ENCODE measurements at places on chromosomes 5 and 9.

GRCh38 chr5:18465833-18466681, 831.8 kb downstream of the TAF11L14 start:
- peak; percentile 85 for DNase-seq

DNA sequence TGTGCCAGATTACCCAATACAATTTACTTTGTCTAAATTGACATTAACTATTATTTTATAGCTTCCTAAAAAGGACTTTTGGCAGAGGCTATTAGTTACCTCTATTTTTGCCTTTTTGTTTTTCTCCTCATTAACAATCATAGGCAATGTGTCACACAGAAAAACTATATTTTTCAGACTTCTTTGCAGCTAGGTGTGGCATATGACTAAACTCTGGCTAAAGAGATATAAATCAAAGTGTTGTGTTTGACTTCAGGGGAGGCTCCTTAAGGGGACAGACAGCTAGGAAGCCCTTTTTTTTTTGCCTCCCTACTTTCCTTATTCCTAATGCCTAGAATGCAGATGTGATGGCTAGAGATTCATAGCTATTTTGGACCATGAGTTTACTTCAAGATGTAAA, 19.7 kb upstream of the GCNT4 start:
- no peak for DNase-seq

- DNase-seq: no peak
Observed at GRCh38 chr9:36901528-36901927, 132.5 kb downstream of the PAX5 start.

- DNase-seq: no peak
Observed at GRCh38 chr5:171413153-171413910, 6.1 kb upstream of the FGF18 start.

- no peak for DNase-seq
Observed at GRCh38 chr9:124268661-124269060, 10.9 kb downstream of the NEK6 start.

DNA sequence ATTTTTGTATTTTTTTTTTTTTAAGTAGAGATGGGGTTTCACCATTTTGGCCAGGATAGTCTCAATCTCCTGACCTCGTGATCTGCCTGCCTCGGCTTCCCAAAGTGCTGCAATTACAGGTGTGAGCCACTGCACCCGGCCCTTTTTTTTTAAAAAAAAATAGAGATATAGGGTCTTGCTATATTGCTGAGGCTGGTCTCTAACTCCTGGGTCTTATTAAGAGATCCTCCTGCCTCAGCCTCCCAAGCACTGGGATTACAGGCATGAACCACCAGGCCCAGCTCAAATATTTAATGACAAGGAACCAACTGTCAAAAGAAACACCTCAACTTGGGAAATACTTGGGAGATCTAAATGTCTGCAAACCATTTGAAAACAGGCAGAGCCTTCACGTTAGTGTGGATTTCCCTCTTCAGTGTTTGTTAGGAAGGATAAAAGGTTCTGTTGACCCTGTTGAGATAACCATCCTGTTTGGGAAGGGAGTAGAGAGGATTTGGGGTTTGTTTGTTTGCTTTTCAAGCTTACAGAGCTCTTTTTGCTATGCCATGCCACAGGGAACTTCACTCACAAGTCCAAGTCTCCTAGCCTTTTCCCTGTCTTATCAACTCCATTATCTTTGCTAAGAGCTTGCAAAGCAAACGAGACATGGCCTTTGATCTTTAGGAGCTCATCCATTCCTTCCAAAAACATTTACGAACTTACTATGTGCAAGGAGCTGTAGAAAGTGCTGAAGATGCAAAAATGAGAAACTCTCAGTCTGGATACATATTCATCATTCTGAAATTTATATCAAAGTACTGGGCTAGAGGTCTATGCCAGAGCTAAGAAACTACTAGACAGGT, 7.5 kb downstream of the FAXDC2 start:
- DNase-seq: no peak

GRCh38 chr5:171701100-171701541, 84.5 kb upstream of the SMIM23 start:
- no peak for DNase-seq

DNA sequence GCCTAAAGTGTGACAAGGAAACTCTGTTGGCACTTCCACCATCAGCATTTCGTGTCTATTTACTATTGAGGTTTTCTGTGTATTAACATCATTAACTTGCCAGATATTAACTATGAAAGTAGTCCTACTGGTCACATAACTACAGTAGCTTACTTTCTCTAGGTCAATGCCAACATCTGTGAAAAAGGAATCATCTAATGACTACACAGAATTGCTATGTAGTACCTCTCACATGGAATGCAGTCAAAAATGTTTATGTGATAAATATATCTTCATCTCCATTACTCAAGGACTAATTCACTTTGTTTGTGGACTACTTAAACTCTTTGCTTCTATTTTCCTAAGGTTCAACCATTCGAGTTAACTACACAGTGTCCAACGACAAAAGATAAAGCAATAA, 2.1 kb downstream of the SCAI start:
- DNase-seq: no peak

GRCh38 chr9:27088981-27089380, 20.0 kb upstream of the TEK start:
- no peak for DNase-seq

- no peak for DNase-seq
Observed at GRCh38 chr9:130981002-130981755, 27.8 kb upstream of the LAMC3 start.

- peak; percentile 85 for DNase-seq
Observed at GRCh38 chr9:98263482-98264357, 8.3 kb upstream of the TBC1D2 start.

DNA sequence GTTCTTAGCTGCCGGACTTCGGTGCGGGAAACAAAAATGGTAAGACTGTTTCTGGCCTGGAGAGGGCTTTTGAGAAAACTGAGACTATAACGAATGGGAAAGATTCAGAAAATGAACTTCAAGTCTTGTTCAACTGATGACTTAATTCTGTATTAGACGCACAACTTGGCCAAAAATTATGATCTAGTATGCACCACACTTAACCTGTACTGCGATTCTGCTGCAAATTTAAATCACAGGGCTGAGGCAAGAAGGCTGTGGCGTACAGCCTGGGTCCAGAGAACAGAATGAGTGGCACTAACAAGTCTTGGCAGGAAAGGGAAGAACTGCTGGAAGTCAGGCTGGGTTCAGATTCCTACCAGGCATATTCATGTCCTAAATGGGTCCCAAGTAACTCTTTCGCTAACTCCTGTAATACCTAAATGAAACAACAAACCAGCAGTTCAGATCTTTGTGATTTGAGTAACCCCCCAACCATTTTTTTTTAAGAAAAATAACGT, 781 bp upstream of the COL23A1 start:
- no peak for DNase-seq

DNA sequence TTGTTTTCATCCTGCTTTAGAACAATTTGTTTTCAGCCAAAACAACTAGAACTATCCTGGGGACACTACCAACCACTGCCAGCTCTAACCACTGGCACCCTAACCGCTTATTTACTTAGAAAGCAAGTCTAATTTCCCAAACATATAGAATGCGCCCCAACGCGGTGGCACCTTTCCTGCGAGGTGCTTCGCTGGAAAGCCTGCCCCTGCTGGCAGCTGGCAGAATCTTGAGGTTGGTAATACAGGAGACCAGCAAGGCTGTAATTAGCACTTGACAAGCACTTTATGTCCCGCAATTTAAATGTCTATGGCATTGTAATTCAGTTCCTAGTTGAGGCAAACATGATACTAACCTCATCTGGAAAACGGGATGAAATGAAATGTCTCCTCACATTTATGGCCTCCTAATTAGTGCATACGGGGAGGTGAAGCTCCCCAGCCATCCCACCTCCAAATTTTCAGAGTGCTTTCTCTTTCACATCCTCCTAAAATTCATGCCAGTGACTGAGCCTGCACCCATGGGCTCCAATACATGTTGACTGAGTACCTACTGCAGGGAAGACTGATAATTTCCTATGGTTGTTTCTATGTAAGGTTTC, 30.4 kb downstream of the GABBR2 start:
- no peak for DNase-seq

DNA sequence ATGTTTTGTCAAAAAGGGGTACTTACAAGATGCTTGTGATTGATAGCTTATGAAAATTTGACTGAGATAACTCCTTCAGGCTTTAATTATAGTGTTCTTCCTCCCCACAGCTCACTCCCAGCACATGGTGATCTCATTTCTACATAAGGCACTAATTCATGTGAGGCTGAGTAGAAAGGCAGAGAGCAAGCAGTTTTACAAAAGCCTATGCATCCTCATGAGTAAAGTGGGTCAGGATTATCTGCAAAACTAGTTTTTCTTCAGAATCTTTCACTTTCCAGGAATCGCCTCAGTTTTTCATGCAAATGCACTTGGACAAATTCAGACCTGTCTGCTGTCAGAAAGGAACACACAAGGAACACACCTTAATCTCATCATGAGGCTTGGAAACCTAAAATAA, 92.1 kb upstream of the FBN2 start:
- DNase-seq: no peak

GRCh38 chr9:92187390-92187789, 72.2 kb upstream of the SPTLC1 start:
- DNase-seq: no peak

GRCh38 chr5:36897616-36898015, 21.0 kb downstream of the NIPBL start:
- DNase-seq: no peak

DNA sequence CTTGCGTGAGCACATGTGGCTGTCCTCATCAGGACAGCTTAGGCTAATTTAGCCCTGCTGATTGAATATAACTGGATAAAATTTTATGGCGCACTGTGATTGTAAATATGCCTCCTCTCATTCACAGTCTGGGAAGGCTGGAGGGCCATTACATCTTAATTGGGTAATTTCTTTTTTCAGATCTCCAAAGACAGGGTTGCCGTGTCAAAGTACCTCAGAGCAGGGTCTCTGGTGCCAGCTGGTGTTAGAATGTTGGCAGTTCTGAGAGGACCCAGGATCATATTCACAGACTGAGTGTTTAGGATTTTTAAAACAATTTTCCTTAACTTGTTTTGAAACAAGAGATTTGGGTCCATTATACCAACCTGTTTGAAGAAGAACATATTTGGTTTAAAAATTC, 455.7 kb upstream of the TLE4 start:
- DNase-seq: no peak

GRCh38 chr5:72281764-72282499, 38.1 kb downstream of the MRPS27 start:
- no peak for DNase-seq

DNA sequence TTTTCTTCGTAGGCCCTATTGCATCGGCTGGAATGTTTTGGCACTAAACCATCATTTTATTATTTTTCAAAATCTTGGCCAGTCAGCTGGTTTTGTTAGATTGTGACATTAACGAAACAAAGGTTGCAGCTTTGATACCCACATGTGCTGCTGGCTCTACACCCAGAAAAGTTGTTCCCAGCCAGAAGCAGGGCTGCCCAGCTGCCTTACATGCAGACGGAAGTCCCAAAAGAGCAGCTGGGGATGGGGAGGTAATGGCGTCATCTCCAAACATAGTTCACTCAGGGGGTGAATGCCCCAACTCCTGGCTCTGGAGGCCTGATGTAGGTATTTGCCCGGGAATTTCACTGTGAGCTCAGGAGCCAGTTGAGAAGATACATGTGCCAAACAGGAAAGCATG, 23.3 kb downstream of the TMEM171 start:
- DNase-seq: no peak

DNA sequence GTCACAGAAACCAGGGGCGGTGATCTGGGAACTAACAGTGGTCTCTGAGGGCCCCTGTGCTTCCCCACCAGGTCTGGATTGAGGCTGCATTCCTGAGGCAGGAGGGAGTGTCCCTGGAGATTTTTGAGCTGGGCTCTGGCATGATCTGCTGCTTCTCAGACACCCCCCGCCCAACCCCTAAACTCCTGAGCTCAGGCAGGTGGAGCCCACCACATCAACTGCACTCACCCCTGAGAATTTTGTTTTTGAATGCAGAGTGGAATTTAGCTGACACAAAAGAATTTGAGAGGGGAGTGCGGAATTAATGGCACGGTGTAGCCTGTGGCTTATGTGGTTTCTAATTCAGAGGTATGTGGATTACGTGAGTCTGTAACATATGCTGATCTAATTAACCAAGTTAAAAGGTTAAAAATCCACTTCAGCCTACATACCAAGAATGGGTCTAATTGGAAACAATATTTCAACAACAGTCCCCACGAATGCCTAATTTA, 23.9 kb upstream of the CTSL start:
- no peak for DNase-seq

GRCh38 chr5:135018457-135018856, 15.6 kb downstream of the PITX1 start:
- DNase-seq: no peak

DNA sequence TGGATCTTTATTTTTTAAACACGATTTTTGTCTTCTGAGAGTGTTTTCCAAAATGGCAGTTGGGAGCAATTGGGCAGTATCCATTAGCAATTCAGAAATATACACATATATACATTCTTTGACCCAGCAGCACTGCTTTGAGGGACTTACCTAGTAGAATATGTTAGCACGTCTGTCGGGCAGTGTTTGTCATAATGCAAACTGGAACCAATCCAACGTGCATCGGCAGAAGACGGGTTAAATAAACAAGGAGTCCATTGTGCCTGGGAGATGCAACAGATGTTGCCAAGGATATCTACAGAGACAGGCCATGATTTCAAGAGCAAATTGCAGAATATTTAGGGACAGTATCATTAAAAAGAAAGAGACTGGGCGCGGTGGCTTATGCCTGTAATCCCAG, 107.0 kb downstream of the COL5A1 start:
- DNase-seq: no peak

DNA sequence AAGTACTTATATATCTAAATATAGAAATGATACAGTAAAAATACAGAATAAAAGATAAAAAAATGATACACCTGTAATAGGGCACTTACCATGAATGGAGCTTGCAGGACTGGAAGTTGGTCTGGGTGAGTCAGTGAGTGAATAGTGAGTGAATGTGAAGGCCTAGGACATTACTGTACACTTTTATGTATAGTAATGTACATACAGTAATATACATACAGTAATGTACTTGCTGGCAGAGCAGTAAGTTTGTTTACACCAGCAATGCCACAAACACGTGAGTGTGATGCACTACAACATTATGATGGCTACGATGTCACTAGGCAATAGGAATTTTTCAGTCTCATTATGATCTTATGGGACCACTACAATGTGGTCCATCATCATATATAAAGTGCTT, 34.2 kb downstream of the SUSD1 start:
- DNase-seq: no peak

- no peak for DNase-seq
Observed at GRCh38 chr9:115616666-115617239, 498.8 kb upstream of the TNC start.

DNA sequence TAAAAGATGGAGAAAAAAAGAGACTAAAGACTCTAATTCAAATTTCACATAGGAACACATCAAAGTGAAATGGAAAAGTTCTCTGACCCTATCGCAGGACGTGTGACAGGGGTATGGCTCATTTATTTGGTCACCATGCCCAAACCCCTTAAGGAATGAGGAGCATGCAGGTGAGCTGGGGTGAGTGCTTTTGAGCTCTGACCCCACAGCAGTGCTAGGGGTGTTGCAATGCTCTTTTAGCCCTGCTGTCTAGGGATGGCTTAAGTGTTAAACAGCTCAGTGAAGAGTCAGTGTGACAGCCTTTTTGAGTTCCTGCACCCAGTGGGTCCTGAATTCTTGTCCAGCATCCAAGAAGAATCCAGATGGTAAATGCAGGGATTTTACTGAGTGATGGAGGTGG, 143.0 kb upstream of the ANKRD55 start:
- no peak for DNase-seq

- no peak for DNase-seq
Observed at GRCh38 chr5:1436036-1436435, 9.2 kb downstream of the SLC6A3 start.

All from BE2C (cell line).